ENCODE measurements at places on chromosomes 7 and 10. TPM values are rescaled to one million over a fixed set of nuclear protein-coding genes. Genes with fewer than 3 reads are reported as not detected.

GRCh38 chr7:151689196-151689971 is 169.7 kb upstream of the RHEB start:
- peak; percentile 45 for DNase-seq

- DNase-seq = no peak
These were observed 13.8 kb downstream of the SUFU start for GRCh38 chr10:102517553-102517952.

- no peak for DNase-seq
These were observed 37.8 kb upstream of the CACUL1 start for GRCh38 chr10:118792526-118792925.

GRCh38 chr10:123681285-123681684 is 15.1 kb downstream of the GPR26 start:
- no peak for DNase-seq

- peak; percentile 23 for DNase-seq
These were observed 283.5 kb downstream of the ABCA13 start for GRCh38 chr7:48454750-48455192.

GRCh38 chr7:11208883-11209465 is 235.3 kb downstream of the PHF14 start:
- no peak for DNase-seq

DNA sequence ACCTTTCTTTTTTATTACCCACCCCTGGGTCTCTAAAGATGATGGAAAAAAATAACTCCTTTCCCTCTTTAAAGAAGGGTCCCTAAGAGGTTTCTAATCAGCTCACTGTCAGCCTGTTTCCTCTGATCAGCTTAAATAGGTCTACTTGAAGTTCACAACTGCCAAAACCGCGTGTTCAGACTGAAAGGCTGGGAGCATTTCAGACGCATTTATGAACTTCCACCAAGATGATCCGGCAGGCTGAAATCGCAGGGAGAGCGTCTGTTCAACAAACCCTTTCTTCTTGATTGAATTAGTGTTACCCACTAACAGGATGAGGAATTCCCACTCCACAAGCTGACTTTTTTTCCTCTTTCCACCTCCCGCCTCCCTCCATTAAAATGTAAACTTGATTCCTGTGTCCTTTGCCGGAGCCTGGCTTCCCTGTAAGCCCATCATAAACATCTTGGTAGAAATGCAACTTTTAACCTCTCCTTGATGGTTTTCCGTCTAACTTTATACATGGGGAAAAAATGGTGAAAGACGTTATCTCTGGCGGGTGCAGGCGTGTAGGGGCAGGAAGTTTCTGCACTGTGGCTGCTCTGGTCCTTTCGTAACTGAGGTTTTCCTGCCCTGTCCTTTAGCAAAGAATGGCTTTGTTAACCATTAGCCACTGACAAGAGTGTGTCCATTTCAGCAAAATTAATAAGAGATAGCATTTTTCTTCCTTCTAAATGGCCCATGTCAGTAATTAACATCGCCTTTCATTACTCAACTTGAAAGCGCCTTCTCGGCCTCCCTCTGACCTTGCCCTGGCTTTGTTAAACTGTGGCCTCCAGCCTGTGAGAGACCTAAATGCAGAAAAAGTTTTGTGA is 130.7 kb downstream of the BAMBI start:
- no peak for DNase-seq

- no peak for DNase-seq
These were observed 8.4 kb downstream of the OSBPL3 start for GRCh38 chr7:24971333-24972165.

COL1A2 gene
- 18.5 TPM for polyA plus RNA-seq

HKDC1 gene
- 9.8 TPM for polyA plus RNA-seq

CYP3A7 gene
- 0.23 TPM for polyA plus RNA-seq

PTF1A gene
- 16.8 TPM for polyA plus RNA-seq

ZNF485 gene
- 3.3 TPM for polyA plus RNA-seq
